ENCODE measurements at places on chromosomes 5 and 9.

DNA sequence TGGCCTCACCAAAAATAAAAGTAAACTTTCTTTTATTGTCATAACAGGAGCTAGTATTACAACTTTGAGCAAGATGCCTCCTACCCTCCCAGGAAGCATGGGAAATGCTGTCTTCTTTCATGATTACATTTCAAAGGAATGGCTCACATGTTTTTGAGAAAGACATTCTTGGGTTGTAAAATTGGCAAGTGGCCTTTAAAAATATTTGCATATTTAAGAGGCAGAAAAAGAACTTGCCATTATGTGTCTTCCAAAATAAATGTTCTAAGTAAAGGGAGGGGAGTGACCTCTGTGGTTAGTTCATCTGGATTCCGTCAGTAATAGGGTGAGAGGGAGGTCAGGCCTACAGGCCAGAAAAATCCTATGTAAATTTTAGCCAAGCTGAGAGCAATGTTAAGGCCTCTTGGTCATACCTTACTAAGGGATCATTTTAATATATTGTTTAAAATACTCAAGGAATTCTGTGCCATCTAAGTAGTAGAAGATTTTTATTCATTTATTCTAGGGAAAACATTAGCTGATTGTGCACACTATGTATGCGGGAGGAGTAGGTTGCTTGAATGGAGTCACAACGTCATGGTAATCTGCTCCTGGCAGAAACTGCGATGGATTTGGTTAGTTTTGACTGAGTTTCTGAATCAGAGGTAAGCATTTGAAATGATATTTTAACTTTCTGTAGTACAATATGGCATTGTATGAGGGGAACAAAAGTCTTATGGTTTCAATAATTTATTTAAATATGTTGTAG is 1485.7 kb upstream of the CDH9 start:
- DNase-seq: peak; percentile 78

- DNase-seq: no peak
Observed at GRCh38 chr5:460273-460625, 17.3 kb downstream of the EXOC3 start.

DNA sequence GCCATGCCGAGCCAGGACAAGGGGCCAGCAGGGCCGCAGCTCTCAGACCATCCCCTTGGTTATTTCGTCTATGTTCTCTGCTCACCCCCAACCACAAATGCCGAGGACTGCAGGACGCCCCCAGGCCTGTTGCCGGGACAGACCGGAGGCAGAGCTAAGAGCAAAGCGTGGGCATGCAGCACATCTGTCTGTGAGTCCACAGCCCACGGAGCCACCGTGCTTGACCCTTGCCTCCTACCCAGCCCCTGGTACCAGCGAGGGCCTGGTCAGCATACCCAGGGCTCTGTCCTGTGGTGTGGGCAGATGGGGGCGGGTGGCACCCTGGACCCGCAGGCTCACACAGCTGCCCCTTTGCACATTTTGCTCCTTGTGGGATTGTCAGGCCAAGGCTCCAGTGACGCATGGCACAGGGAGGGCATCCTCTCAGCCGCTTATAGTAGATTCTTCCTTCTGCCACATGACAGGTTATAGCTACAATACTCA is 4.7 kb downstream of the BRD3 start:
- no peak for DNase-seq

DNA sequence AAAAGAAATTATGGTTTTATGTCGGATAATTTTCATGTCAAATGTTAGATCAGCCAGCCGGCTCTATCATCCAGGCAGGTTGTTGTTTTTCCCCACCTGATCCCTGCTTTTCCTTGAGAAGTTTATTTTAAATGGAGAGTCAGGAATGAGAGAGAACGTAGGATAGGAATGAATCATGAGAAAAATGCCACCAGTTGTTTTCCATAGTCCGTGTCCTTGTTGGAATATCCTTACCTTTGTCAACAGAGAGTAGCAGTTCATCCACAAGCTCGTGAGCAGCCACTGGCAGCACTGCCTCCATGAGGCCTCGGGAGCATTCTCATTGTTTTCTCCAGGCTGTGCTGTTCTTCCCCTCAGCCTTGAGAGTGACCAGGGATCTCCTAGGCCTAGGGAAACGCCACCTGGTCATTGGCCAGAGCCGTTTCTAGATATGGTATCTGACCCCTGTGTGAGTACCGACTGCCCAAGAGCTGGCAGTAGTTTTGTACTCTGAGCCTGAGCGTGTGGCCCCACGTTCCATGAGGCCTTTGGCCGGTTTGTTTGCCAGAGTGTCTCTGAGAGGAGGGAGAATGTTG is 293.3 kb downstream of the FANCC start:
- no peak for DNase-seq

- no peak for DNase-seq
Observed at GRCh38 chr5:139655727-139656271, 7.7 kb downstream of the CXXC5 start.

GRCh38 chr9:87294126-87294525 is 203.5 kb upstream of the DAPK1 start:
- DNase-seq: no peak

DNA sequence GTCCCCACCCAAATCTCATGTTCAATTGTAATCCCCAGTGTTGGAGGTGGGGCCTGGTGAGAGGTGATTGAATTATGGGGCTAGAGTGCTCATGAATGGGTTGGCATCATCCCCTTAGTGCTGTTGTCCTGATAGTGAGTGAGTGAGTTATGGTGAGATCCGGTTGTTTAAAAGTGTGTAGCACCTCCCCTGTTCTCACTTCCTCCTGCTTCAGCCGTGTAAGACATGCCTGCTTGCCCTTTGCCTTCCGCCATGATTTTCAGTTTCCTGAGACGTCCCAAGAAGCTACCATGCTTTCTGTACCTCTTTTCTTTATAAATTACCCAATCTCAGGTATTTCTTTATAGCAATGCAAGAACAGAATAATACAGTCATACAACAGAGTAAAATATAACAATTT is 742 bp upstream of the LECT2 start:
- DNase-seq: no peak

DNA sequence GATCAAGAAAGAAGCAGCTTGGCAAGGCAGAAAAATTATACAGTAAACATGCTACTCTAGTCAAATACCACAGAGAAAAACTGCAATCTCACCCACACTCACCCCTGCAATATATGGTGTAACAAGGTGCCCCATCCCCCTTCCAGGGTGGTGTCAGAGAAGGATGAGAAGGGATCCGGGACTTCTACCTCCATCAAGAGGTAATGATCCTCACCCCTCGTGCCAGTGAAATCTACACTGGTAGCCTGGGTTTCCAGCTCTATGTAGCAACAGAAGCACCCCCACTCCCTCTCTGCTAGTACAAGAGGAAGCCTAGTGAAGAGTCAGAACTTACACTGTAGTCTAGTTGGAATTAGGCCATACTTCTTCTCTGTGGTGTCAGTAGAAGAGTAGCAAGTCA is 18.9 kb downstream of the SLCO4C1 start:
- no peak for DNase-seq

DNA sequence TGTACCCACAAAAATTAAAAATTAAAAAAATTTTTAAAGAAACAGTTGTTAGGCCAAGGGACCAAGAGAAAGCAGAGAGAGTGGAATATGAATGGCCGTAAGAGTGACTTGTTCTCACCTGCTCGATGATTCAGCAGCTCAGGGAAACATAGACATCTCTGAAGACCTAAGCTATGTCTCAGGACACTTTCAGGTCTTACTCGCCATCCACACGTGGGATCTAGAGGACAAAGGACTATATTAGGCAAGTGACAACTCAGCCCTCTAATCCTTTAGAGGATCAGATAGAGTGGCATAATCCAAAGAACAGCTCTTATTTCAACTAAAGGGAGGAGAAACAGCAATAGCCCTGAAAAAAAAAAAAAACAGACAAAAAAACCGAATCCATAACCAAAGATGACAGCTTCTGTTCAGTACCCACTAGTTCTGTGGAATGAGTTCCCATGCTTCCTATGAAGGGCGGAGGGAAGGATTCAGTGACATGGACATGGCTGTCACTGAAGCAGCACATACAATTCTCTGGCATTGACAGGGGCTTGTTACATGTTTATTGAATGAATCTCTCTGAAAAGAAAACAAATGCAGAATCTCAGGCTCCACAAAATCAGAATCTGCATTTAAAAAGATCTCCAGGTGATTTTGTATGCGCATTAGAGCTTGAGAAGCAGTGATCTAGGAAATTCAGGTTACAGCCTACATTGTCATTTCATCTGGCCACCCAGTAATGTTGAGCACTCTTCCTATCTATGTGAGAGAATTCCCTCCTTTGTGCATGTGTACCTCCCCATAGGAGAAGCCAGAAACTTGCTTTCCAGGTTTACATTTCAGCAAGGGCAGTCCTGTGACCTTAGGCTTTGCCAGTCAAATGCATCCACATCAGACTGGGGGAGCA is 96.0 kb downstream of the KIAA1958 start:
- DNase-seq: peak; percentile 3

GRCh38 chr5:133687212-133688061 is 75.1 kb upstream of the FSTL4 start:
- DNase-seq: no peak

DNA sequence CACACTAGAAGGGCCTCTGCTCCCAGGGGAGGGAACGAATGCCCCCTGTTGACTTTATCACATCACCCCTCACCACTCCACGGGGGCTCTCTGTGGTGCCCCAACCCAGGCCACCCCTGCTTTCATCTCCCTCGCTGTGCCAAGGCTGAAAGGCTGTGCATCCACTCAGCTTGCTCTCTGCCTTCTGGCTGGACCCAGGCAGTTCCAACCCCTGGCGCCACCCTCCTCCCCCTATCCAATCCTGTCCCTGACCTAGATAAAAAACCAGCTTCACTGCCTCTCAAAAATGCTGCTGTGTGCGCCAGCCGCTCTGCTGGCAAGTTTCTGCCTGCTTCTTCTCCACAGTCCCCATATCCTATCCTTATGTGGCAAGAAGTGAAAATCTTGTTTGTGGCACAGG is 22.4 kb upstream of the CORO2A start:
- DNase-seq: no peak

GRCh38 chr5:167940911-167941310 is 350.5 kb upstream of the WWC1 start:
- no peak for DNase-seq

- DNase-seq: no peak
Observed at GRCh38 chr9:15182101-15182551, 124.9 kb downstream of the TTC39B start.

- no peak for DNase-seq
Observed at GRCh38 chr9:112069318-112070169, 105.6 kb downstream of the SUSD1 start.

DNA sequence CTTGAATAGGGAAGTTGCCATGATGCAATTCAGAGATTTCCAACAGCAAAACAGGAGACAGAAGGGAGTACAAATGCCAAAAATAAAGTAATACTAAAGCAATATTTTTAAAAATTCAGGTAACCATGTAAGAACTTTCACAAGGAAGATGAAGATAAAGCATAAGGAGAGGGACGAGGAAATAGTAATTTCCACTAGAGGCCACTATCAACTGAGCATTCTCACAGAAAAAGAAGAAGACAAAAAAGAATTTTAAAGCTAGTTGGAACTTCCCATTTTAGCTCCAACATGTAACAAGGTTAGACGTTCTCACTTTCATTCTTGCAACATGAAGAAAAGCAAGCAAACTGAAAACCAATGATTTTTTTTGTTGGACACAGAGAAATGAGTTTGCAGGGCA is 779.9 kb upstream of the CDH6 start:
- DNase-seq: no peak

DNA sequence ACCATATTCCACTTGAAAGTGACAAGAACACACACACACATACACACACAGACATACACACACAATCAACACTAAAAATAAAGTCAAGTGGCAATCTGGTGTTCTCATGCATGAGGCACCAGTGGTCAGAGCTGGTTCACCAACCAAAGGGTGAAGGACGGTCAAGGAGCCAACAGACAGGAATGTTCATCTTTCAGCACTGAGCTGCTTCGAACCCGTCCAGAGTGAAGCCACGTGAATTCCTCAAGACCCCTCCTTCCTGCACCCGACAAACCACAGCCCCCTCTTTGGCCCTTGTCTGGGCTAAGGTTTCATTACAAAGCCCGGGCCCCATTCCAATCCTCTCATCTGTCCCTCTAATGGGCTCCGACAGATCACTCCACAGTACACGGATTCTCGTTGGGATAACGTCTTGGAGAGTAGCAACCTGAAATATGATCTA is 84.5 kb upstream of the SMIM23 start:
- DNase-seq: no peak

Measured in MCF 10A (cell line).